ENCODE measurements at places on chromosomes 7 and 10. TPM values are rescaled to one million over a fixed set of nuclear protein-coding genes. Genes with fewer than 3 reads are reported as not detected.

SLC39A12 gene
- not detected for total RNA-seq

DNA sequence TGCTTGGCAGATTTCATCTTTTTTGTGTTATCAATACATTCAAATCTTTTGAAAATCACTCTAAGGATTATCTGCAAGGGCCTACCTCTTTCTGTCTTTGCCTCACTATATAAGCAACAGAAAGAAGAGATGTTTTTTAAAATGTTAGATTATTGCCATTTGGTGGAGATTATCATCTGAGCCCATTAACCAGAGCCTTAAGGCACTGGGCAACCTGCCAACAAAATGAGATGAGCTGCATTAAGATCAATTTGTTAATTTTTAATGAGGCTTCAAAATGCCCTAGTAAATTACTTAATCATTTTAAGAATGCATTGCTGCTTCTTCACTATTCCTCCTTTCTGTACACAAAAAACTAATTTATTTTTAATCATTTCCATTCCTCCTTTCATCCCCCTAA lies 314.1 kb downstream of the SNX13 start:
- no peak for DNase-seq

- DNase-seq, result no peak
Observed at GRCh38 chr10:77011874-77012811, 625.5 kb downstream of the KCNMA1 start.

GRCh38 chr10:12965571-12965970 lies 35.9 kb downstream of the CCDC3 start:
- no peak for DNase-seq

ACSM6 gene
- total RNA-seq, result not detected

GRCh38 chr7:82678259-82678658 lies 234.7 kb upstream of the CACNA2D1 start:
- DNase-seq, result no peak

GRCh38 chr10:28993056-28993455 lies 295.8 kb upstream of the LYZL1 start:
- no peak for DNase-seq

CAV2 gene
- total RNA-seq, result not detected

DNA sequence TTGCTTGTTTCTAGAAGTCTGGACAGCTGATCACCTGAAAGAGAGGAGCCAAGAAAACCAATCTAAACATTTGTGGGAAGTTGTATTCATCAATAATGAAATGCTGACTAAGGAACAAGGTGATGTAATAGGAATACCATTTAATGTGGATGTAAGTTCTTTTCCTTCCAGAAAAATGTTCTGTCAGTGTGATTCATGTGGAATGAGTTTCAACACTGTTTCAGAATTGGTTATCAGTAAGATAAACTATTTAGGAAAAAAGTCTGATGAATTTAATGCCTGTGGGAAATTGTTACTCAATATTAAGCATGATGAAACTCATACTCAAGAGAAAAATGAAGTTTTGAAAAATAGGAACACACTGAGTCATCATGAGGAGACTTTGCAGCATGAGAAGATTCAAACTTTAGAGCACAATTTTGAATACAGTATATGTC lies 39.8 kb upstream of the ZNF37A start:
- DNase-seq, result no peak

MRLN gene
- total RNA-seq, result not detected

GRCh38 chr10:74863551-74863950 lies 37.2 kb downstream of the KAT6B start:
- DNase-seq, result no peak

DNA sequence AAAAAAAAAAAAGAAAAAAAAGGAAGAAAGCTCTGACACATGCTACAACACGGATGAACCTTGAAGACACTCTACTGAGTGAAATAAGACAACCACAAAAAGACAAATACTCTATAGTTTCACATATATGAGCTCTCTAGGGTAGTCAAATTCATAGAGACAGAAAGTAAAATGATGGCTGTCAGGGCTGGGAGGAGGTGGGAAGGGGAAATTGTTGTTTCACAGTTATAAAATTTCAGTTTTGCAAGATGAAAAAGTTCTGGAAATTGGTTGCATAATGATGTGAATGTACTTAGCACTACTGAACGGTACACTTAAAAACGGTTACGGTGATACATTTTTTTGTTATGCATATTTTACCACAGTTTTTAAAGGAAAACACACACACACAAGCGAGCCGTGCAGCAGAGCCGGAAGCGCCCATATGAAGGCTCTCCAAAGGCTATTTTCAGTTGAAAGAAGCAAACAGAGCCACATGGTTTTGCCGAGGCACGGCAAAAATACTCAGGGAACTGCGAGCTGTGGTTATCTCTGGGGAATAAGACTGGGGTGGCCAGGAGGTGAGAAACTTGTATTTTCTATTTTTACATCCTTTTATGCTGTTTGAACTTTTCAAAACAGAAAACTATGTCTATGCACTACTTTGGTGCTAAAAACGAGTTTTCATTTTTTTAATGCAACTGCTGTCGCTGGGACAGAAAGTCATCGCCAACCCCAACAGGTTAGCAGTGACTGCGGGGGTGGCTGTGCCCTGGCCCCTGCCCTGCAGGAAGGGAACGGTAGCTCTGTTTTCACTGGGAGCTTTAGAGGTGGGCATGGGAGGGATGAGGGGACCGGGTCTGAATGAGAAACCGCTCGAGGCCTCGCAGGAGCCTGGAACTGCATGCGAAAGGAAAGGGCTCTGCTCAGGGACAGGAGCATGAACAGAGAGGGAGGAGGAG lies 132.9 kb downstream of the OAT start:
- no peak for DNase-seq

CFAP46 gene
- not detected for total RNA-seq

DNA sequence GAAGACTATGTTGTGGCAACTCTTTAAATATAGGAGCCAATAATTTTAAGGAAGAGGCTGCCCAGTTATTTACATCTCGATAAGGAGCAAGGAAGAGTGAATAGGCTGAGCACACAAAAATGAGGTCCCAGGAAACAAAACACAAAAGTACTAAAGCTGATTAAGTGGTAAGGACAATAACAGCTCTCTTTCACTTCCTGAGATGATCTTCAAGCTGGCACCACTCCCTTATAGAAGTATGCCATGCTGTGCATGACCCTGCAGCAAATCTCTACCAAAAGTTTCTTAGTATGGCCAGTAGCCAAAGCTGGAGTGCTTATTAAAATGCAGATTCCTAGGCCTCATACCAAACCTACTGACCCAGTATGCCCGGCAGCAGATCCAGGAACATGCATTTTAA lies 39.7 kb downstream of the CADPS2 start:
- no peak for DNase-seq

- no peak for DNase-seq
Observed at GRCh38 chr10:85545874-85546273, 820.7 kb downstream of the GRID1 start.

KCNH2 gene
- total RNA-seq, result 3.2 TPM

DNA sequence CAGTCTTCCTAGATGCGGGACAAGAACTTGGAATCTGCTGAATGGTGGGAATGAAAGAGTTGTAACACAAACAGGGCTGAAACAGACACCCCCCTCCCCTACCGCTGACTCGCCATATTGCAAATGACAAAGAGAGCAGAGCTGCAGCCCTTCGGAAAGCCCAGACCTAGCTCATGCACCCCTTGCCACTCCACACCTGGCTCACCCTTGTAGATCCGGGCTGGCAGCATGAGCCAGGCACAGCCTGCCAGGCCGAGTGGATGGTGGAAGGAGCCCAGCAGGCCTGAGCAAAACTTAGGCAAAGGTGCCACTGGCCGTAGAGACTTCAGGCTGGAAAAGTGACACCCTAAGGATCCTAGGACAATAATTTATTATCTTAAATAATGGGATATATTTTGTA lies 237.4 kb upstream of the SEMA3D start:
- no peak for DNase-seq

TRIM4 gene
- total RNA-seq, result 71.2 TPM

DNA sequence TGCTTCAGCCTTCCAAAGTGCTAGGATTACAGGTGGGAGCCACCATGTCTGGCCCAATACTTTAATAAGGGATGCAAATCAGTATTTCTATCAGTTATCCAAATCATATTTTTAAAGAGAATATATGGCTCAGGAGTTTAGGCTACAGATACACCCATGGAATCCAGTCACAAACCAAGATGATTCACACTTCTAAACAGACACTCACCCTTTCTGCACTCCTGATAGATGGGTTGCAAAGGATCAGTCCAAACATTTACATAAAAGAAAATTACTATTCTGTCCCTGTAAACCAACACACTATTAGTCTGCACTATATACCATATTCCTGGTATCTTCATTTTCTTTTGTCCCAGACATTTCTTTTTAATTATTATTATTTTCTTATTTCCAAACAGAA lies 2.2 kb downstream of the MORN4 start:
- DNase-seq, result no peak

DNA sequence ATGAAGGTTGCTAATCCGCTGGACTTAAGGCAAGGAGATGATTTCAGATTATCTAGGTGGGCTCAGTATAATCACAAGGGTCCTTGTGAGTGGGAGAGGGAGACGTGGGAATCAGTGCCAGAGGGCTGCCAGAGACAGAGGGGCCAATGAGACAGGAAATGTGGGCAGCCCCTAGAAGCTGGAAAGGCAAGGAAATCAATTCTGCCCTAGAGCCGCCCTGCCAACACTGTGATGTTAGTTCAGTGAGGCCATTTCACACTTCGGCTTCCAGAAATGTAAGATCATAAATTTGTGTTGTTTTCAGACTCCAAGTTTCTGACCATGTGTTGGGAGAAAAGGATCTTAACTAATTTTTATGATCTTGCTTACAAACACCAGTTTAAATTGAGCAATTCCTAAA lies 3.6 kb upstream of the GPNMB start:
- DNase-seq, result no peak

TMUB1 gene
- total RNA-seq, result 42.2 TPM

DNA sequence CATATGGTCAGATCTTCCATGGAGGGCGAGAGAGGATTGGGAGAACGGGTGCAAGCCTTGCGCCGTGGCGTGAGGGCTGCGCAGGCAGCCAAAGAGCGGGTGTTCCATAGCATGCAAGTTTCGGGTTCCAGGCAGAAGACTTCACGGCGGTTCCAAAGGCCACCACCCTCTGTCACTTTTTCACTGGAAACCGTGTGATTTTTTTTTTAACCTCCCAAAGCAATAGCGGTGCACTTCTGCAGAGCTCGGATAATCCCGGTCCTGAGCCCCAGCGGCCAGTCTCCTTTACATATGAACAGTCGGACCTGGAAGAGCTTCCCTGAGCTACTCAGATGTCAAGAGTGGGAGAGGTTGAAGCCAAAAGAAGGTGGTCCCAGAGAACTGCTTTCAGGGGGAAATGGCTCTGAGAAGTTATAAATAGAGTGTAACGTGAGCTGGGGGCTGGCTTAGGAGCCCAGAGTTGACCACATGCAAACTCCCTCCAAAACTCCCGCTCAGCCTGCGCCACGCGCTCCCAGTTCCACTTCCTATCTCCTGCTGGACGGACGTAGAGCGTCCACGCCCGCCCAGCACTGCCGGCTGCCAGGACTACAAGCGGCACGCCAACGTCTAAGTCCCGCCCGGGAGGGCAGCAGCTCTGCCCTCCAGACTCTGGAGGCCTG lies at the start of gene MEOX2:
TSS of gene MEOX2 (minus strand) at position 389 of the 662 bp plus-strand sequence. CDS start at position 108, 281 bp downstream.
- DNase-seq, result no peak

DNA sequence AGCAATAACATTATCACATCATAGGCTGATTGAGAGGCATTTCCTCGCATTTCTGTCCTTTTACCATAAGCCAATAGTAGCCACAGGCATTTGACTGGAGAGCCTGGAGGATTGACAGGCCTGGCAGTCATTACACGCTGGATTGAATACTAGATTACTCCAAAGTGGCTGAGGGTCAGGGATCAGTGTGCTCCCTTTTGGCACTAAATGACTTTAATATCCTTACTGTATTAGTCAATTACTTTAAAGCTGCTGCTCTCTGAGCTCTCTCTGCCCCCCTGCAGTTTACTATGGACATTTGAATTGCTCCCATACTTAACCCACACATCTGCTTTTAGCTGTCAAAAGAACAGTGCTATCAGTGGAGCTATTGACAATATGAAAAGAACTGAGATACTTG lies 302.0 kb downstream of the TFEC start:
- DNase-seq, result no peak

DNA sequence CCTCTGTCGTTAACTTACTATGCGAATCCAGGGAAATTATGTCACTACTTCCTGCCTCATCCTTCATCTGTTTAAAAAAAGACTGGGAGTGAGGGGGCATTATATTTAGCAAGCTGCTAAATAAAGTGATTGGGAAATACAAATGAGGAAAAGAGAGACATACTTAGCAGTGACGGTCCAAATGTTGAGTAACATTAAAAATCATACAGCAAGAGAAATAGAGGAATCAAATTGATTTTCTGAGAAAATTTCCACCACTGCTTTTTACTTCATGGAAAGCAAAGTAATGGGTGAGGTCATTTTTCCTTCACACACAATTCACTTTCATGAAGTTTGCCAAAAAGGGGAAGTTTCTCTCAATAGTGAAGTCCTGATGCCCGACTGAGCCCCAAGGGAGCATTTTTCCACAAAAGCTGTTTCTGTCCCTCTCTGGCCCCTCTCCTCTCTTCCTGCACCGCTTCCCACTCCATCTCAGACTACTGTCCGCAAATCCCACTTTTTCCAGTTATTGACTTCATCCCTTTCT lies 61.9 kb upstream of the ADO start:
- no peak for DNase-seq

TRIM73 gene
- 17.1 TPM for total RNA-seq

TAF3 gene
- 22.1 TPM for total RNA-seq

DNA sequence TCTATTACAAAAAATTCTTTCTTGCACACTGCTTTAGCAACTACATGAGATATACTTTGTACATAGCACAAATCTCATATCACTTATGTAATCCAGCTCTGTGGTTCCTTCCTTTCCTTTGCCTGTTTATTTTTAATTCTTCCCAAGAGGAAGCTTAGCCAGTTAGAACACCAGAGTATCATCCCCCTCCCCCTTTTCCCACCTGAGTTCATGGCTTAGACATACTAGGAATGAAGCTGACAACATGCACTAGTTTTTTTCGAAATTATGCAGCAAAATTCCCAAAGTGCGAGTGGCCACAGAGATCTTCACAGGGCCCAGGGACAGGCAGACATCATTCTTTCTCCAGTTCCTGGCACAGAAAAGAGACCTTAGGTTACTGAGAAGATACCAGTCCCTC lies 17.8 kb downstream of the CAV1 start:
- DNase-seq, result no peak
